ENCODE measurements at places on chromosomes 11 and 22. TPM values are rescaled to one million over a fixed set of nuclear protein-coding genes. Genes with fewer than 3 reads are reported as not detected.

GRCh38 chr11:33920838-33921613 is 29.1 kb upstream of the LMO2 start:
- no peak overlapping the region for H3K4me3 ChIP-seq
- no peaks in the 10 kb centered on the region for H3K36me3 ChIP-seq
- peaks cover 7% of the 10 kb centered on the region for H3K4me1 ChIP-seq
- H3K27ac ChIP-seq = no peak overlapping the region
- no peak for DNase-seq

Gene CD82
- 129 TPM for total RNA-seq

- H3K27me3 ChIP-seq = no peaks in the 10 kb centered on the region
- H3K27ac ChIP-seq = no peak within 1 kb of the TSS
- H3K4me3 ChIP-seq = no peak within 1 kb of the TSS
These were observed at the start of gene OR9G1 for GRCh38 chr11:56698795-56699194. Gene OR9G1, plus strand, starts transcription at chr11:56699095. Its CDS starts 1,293 bp downstream, at chr11:56700388.

Gene TTC36
- 1.0 TPM for total RNA-seq

DNA sequence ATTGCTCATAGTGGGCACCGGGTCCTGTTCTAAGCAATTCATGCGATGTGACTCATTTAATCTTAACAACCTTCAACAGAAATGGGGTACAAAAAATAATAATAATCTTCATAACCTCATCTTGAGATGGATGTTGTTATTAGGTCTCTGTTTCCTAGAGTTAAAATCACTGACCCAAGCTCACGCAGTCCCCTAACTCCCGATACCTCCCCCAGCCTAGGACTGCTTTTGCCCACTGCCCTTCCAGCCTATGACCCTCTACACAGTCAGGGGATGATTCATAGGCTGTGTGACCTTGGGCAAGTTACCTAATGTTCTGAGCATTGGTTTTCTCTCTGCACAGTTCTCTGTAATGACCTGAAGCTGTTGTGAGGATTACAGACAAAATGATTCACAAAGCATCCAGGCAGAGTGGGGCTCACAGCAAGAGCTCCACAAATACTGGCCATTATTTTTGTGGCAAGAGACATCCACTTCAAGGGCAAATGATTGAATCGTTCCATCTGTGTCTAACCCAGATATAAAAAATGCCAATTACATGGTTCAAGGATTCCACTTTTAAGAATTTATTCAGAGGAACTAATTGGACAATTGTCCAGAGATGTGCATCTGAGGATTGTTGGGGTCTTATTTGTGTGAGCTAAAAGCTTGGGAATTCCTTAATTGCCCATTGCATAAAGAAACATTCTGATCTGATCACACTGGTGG is 20.0 kb downstream of the MTFP1 start:
- no peak for DNase-seq
- H3K4me1 ChIP-seq = no peaks in the 10 kb centered on the region
- no peak overlapping the region for H3K4me3 ChIP-seq
- H3K36me3 ChIP-seq = no peaks in the 10 kb centered on the region

DNA sequence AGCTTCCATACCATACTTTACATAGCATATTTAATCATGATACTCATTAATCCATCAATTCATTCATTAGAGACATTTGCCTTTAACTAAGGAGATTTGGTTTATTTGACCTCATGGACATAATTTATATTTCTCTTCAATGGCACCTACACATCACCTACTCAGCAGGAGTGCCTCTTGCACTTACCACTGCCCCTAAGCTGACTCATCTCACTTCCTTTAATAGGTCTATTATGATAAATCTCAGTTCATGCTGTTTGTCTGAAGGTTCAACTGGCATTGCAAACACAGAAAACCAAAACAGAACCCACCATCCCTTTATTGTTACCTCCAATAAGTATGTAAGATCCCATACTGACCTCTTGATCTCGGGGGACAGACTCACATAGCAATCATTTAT is 186.7 kb downstream of the LUZP2 start:
- no peak overlapping the region for H3K4me3 ChIP-seq
- no peaks in the 10 kb centered on the region for H3K36me3 ChIP-seq
- no peaks in the 10 kb centered on the region for H3K27me3 ChIP-seq
- H3K27ac ChIP-seq = no peak overlapping the region
- no peak for DNase-seq

- H3K36me3 ChIP-seq = no peaks in the 10 kb centered on the region
- no peak overlapping the region for H3K27ac ChIP-seq
- no peak overlapping the region for H3K4me3 ChIP-seq
- no peaks in the 10 kb centered on the region for H3K4me1 ChIP-seq
These were observed 160.7 kb downstream of the BUD13 start for GRCh38 chr11:116611998-116612620.

DNA sequence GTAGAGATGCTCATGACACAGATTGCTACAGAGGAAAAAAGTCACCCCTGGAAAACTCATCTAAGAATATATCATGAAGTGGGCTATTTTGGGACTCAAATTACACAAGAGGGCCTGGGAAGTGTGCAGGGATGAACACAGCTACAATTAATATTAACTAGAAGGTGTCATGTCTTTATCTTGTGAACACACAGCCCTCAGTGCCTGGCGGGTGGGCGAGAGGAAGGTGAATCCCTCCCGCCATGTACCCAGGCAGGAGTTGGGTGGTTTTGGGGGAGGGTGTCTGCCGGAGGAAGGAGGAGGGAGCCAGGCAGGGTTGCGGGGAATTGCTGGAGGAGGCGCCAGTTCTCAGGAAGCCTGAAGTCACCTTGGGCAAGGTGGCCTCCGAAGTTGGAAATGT is 5.1 kb upstream of the FAM83F start:
- H3K4me3 ChIP-seq = no peak overlapping the region
- DNase-seq = no peak
- no peaks in the 10 kb centered on the region for H3K36me3 ChIP-seq
- H3K27ac ChIP-seq = no peak overlapping the region
- peaks cover 4% of the 10 kb centered on the region for H3K4me1 ChIP-seq

DNA sequence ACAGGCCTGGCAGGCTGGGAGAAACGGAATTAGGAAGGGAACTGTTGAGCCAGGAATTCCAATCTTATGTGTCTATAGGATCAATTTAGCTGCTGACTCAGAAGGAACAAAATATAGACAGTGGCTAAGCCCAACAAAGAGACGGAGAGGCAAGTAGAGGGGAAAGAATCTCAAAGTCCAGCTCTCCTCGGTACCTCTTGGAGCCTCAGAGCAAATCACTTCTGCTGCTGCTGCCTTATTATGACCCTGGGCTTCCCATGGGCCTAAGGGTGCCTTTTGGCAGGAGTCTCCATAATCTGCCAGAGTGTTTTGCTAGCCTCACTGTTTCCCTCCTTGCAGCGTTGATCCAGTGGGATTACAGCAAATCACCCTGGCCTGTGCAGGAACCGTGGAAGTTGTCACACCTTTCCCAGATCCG is 31.7 kb downstream of the PAX6 start:
- no peaks in the 10 kb centered on the region for H3K27me3 ChIP-seq
- no peaks in the 10 kb centered on the region for H3K4me1 ChIP-seq
- H3K36me3 ChIP-seq = no peaks in the 10 kb centered on the region
- H3K27ac ChIP-seq = no peak overlapping the region

DNA sequence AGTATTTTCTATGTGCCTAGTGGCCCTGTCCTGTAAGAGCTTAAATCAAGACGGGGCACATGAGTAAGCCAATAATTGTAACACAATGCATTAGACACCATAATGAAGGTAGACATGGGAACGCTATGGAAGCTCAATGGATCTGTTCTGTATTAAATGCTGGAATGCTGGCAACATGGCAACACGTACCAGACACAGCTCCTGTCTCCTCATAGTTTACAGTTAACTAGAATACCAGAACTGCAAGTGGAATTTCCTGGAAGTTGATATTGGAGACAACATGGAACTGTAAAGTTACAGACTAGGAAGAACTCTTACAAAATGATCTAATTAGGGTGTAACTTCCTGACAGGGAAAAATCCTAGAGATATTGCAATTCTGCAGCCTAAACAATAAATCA is 12.4 kb downstream of the P4HA3 start:
- H3K4me3 ChIP-seq = no peak overlapping the region
- H3K27ac ChIP-seq = no peak overlapping the region
- DNase-seq = no peak
- no peaks in the 10 kb centered on the region for H3K4me1 ChIP-seq
- no peaks in the 10 kb centered on the region for H3K27me3 ChIP-seq

GRCh38 chr11:30853439-30853838 is 267.3 kb upstream of the MPPED2 start:
- no peaks in the 10 kb centered on the region for H3K36me3 ChIP-seq
- no peaks in the 10 kb centered on the region for H3K27me3 ChIP-seq
- no peak for DNase-seq
- no peaks in the 10 kb centered on the region for H3K4me1 ChIP-seq
- no peak overlapping the region for H3K4me3 ChIP-seq
- H3K27ac ChIP-seq = no peak overlapping the region

Gene C22orf31
- not detected for total RNA-seq

GRCh38 chr11:121575963-121576290 is 123.2 kb upstream of the SORL1-AS1 start:
- no peaks in the 10 kb centered on the region for H3K27me3 ChIP-seq
- no peak for DNase-seq
- H3K27ac ChIP-seq = peak overlapping the region; percentile 37
- H3K4me3 ChIP-seq = no peak overlapping the region
- H3K36me3 ChIP-seq = no peaks in the 10 kb centered on the region

Gene ADM2
- 1.5 TPM for total RNA-seq

DNA sequence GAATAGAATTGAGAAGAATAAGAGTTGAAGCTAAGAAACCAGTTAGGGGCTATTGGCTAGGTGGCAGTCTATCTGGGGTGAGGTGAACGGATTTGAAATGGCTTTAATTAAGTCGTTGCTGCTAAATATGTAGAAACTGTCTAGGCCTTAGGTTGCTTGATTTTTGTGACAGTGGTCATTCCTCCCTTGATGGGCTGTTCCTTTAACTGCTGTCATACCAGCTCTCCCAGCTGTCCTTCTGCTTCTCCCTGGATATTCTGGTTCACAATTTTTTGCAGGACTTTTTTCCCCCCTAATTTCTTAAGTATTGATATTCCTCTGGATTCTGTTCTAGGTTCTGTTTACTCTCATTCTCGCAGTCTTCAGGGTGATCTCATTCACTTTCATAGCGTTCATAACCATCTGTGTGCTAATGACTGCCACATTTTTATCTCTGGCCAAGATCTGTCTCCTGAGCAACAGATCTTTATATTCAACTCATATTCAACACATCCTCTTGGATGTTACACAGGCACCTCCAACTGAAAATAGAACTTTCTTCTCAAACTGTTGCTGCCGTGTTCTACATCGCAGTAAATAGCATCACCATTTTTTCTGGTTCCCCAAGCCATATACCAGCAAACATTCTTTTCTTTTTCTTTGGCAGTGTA is 134.1 kb downstream of the UVRAG start:
- no peak for DNase-seq
- no peaks in the 10 kb centered on the region for H3K36me3 ChIP-seq
- no peak overlapping the region for H3K27ac ChIP-seq

Gene EFEMP2
- 53.9 TPM for total RNA-seq

Gene FAM83F
- 1.4 TPM for total RNA-seq

DNA sequence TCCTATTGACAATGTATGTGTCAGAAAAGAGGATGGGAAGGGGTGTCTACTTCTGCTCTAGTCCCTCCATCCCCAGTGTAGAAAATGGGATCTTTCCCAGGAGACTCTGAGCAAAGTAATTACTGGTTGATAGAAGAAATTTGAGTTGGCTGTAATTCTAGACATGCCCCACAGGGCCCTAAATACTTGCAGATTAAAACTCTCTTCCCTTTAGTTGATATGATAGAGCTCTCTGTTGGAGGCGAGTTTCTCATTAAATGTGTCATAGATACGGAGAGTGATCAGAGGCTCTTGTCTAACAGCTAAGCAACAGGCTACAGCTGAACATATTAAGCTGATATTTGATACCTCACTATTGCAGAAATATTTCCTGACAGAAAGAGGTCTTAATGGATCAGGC is 32.9 kb downstream of the OR52E1 start:
- H3K27ac ChIP-seq = no peak overlapping the region
- no peaks in the 10 kb centered on the region for H3K4me1 ChIP-seq
- no peaks in the 10 kb centered on the region for H3K27me3 ChIP-seq
- DNase-seq = no peak
- no peaks in the 10 kb centered on the region for H3K36me3 ChIP-seq

Gene OPCML
- 0.12 TPM for total RNA-seq

- peaks cover 11% of the 10 kb centered on the region for H3K4me1 ChIP-seq
- no peaks in the 10 kb centered on the region for H3K27me3 ChIP-seq
- no peak overlapping the region for H3K27ac ChIP-seq
- no peaks in the 10 kb centered on the region for H3K36me3 ChIP-seq
- no peak for DNase-seq
These were observed 13.5 kb downstream of the ZBED5 start for GRCh38 chr11:10844356-10844755.

Gene TBX1
- 13.5 TPM for total RNA-seq

Gene TRIM48
- not detected for total RNA-seq

- H3K4me1 ChIP-seq = no peaks in the 10 kb centered on the region
- H3K27me3 ChIP-seq = no peaks in the 10 kb centered on the region
- H3K27ac ChIP-seq = no peak overlapping the region
- no peak for DNase-seq
- H3K36me3 ChIP-seq = no peaks in the 10 kb centered on the region
These were observed 1152.4 kb downstream of the LRRC4C start for GRCh38 chr11:40306938-40307548.

Gene BBOX1
- total RNA-seq = 0.38 TPM

Gene FOLR2
- total RNA-seq = 28.1 TPM

Gene OR51B2
- total RNA-seq = not detected

DNA sequence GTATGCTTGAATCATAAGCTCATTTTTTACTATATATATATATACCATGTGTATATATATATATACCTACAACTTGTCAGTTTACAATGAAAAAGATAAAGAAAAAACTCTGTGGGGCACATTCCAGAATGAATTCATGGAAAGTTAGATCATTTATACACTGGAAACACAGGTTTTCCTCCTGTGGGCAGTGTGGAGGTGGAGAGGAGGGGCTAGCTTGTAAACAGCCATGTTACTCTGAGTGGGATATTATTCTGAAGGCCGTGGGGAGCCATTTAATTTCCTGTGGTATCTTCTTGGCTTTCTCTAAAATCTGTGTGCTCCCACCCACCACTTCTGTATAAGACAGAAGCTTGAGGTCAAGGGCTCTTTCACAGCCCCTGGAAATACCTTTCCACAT is 273.4 kb upstream of the MTNR1B start:
- DNase-seq = no peak
- no peaks in the 10 kb centered on the region for H3K4me1 ChIP-seq
- no peak overlapping the region for H3K27ac ChIP-seq

DNA sequence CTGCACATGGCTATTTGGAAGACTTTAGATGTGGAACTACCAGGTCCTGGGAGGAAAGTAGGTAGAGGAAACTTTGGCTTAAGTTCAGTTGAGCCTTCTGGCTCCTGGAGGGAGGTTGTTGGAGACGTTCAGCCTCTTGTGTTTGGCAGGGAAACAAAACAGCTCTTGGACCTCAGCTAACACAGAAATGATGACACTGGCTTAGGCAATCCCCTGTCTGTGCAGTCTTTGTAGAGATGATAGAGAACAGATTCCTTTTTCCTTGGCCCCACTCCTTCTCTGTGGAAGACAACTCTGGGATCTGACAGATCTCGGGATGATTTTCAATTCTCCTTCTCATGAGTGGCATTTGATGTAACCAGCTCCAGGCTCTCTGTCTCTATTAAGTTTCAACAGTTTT is 428.5 kb downstream of the TMEM135 start:
- H3K27me3 ChIP-seq = no peaks in the 10 kb centered on the region
- H3K4me1 ChIP-seq = no peaks in the 10 kb centered on the region
- H3K27ac ChIP-seq = no peak overlapping the region
- DNase-seq = no peak

Gene FOSL1
- total RNA-seq = 2.2 TPM

Gene RFPL3
- not detected for total RNA-seq

Gene TXN2
- total RNA-seq = 56.4 TPM

Measured in lower lobe of right lung (tissue), 2 donors.